CD4-positive, alpha-beta T cell treated with Interleukin-21 for 1 hour (primary cell): ENCODE measurements at places on chromosomes 13 and 19.
A peak's percentile ranks its signal among the peaks of the same experiment; 100 is the strongest.

GRCh38 chr19:32195706-32196610, 149.5 kb upstream of the ZNF507 start:
- DNase-seq, result no peak

GRCh38 chr13:86792153-86792651, 879.0 kb upstream of the SLITRK5 start:
- no peak for DNase-seq

DNA sequence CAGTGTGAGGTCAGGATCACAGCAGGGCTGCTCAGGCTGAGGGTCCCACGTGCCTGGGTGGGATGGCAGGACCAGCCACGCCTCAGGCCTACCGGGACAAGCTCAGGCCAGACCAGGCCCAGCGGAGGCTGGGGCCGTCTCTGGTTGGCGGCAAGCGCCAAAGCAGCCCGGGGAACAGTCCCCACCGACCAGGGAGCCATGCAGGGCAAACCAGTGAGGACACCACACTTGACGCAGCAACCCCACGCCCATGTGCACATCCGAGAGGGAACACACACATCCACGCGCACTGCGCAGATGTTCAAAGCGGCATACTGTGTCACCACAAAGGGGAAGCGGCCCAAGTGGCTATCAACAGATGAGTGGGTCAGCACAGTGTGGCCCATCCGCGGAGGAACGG, 15.2 kb downstream of the IZUMO4 start:
- DNase-seq, result no peak

DNA sequence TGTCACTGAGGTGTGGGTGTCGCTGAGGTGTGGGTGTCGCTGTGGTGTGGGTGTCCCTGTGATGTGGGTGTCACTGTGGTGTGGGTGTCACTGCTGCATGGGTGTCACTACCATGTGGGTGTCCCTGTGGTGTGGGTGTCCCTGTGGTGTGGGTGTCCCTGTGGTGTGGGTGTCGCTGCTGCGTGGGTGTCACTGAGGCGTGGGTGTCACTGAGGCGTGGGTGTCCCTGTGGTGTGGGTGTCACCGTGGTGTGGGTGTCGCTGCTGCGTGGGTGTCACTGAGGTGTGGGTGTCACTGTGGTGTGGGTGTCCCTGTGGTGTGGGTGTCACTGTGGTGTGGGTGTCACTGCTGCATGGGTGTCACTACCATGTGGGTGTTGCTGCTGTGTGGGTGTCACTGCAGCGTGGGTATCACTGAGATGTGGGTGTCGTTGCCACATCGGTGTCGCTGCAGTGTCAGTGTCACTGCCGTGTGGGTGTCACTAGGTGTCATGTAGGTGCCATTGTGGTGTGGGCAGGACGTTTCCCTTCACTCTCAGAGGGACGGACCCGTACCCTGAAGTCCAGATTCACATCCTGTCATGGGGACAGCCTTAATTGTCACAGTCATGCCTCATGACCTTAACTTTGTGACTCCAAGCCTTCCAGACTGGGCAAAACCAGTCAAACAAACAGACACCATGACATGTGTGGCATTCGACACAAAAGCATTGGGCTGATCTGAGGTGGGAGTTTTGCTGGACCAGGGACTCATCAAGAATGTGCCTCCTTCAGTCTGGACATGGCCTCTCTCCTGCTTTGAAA, 12.7 kb upstream of the GAS6 start:
- DNase-seq, result peak; percentile 55

- DNase-seq, result no peak
These were observed 650.0 kb downstream of the DIAPH3 start for GRCh38 chr13:59513686-59514085.

DNA sequence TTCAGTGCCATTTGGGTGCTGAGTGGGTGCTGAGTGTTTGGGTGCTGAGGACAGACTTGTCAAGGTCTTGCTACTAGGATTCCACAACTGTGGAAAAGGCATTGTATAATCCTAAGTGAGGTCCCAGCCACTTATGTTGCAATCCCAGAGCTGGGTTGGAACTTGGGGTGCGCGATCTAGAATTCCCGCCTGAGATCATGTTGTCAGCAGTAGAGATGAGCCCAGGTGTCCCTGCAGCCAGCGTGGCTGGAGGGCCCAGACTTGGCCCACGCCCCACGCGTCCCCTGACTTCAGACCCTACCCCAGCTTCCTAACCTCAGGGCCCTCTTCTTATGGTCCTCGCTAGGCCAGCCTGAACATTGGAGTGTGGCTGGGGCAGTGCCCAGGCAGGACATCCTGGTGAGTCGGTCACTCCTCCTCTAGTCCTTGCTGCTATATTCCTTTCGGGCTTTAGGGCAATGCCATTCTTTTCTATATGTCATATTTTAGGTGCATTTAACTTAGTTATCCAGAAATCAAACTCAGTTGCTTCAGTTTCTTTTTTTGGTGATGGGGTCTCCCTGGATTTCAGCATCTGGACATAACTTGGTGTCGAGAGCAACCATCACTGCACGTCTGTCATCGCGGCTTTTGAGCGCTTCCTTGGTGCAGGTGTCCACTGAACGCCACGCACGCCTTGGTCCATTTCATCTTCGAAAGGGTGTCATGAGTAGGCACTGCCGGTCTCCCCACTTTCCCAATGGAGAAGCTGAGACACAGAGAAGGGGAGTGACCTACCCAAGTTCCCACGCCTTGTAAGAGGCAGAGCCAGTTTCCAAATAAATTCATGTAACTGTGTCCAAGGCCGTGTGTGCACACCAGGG, 46.4 kb upstream of the F7 start:
- no peak for DNase-seq

- no peak for DNase-seq
These were observed 43.6 kb upstream of the SERP2 start for GRCh38 chr13:44329909-44330545.

DNA sequence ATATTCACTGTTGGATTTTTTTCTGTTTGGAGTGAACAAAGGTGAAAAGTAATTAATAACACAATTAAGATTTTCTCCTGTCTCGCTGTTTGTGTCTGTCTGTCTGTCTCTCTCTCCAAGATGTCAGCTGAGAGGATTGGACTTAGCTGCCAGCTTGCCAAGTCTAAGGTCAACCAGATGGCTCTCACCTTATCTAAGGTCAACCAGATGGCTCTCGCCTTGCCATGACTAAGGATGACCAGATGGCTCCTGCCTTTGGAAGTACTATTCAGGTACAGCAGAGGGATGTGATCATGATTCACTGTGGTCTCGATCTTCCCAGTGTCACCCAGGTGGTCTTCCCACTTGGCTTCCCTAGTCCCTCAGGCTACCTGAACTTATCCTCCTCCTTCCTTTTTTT, 1436.4 kb downstream of the UQCRFS1 start:
- no peak for DNase-seq

GRCh38 chr19:56594783-56595547, at the start of gene ZNF71:
Gene ZNF71 (plus strand): TSS chr19:56595302. CDS start chr19:56601559, 6,257 bp downstream.
- peak; percentile 91 for DNase-seq

DNA sequence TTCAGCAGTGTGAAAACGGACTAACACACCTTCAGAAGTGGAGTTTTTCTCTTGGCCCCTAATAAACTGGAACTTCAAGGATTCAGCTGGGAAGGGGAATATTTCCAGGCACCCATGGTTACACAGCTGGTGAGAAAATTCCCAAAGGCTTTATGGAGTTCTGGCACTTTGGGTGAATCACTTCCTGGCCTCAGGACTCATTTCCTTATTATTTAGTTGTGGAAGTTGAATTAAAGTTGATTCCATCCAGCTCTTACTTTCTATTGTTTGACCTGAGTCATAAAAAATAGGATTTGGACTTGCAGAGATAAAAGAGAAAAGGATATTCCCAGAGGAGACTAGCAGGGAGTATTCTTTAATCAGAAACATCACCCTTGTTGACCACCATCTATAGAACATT, 882.1 kb downstream of the UQCRFS1 start:
- DNase-seq, result no peak

GRCh38 chr19:48110350-48110966, at the start of gene PLA2G4C:
Gene PLA2G4C (minus strand): TSS chr19:48110817. CDS start chr19:48106529, 4,288 bp downstream.
- DNase-seq, result peak; percentile 79
